Skeletal muscle cell (primary cell): ENCODE measurements at places on chromosomes 12 and 14.

- no peak for DNase-seq
Measured at GRCh38 chr14:97620066-97620465, 822.9 kb downstream of the VRK1 start.

GRCh38 chr12:1591034-1591433 is 3.3 kb downstream of the FBXL14 start:
- no peak for DNase-seq

DNA sequence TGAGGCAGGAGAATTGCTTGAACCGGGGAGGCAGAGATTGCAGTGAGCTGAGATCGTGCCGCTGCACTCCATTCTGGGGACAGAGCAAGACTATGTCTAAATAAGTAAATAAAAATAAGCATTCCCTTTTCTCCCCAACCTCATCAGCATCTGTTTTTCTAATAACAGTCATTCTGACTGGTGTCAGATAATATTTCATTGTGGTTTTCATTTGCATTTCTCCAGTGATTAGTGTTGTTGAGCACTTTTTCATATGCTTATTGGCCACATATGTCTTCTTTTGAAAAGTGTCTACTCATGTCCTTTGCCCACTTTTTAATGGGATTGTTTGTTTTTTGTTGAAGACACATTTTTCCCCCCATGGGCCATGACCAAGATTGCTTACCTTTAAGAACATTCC is 243.2 kb downstream of the ADAMTS20 start:
- DNase-seq, result no peak

- no peak for DNase-seq
Measured at GRCh38 chr12:113180333-113180732, 4.9 kb downstream of the DDX54 start.

DNA sequence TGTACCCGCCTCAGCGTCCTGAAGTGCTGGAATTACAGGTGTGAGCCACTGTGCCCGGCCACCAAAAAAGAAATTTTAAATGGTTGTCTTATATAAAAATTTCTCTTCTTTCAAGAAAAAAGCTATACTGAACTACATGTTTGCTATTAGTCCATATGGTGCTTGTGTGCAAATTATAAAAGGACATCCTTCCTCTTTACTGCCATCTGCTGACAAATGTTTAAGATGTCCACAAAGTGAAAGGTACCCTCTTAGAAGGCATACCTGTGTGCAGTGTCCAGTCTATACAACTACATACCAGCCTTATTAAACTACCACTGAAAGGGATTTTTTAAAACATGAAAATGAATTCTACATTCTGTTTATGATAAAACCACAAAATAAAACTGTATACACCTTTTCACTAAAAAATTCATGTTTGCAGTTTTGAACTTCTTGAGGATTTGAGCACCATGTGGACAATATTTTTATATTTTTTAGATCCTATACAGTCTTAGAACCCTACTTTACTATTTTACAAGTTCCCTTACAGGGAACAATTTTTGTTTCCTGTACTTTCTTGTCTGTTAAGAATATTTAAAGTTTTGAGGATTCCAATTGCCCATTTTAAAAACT is 32.8 kb upstream of the TOMM20L start:
- DNase-seq, result no peak

- DNase-seq, result no peak
Measured at GRCh38 chr14:66043921-66044320, 442.2 kb upstream of the CCDC196 start.

DNA sequence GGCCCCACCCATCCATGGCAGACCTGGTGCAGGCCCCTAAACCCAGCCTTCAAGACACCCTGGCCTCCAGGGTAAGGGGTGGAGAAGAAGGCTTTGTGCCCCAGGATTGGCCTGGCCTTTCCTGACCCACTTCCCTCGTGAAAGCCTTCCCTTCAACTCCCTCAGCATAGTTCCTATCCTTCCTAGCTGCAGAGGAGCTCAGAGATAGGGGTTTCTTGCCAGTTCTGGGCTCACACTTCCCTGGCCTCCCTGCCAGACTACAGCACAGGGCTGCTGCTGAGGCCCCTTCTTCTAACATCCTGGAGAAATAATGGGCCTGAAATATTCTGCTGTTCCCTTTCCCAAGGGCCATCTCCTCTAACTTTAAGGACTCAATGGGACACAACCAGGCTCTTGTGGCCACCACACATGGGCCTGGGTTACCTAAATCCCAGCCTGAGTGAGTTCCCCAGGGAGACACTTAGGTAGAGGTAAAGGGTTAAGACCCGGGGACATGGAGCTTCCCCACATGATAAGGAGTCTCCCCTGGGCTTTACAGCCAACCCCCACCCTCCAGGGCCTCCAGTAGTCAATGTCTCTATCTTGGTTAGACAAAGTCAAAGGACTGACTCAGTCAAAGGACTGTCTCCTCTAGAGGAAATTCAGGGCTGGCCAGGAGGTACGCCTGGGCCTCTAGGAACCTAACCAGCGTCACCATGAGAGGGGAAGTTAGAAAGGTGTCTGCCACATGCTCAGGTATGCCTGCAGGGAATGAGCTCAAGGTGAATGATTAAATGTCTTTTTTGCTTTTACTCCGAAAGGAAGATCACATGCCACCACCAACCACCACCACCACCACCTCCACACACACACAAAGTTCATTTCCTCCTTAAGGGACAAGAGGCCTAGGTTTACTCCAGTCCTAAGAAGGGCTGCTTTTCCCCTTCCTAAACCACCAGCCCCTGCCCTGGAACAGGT is 7.1 kb downstream of the ZFP36L1 start:
- no peak for DNase-seq

- no peak for DNase-seq
Measured at GRCh38 chr12:14111230-14111865, 129.9 kb upstream of the GRIN2B start.

- no peak for DNase-seq
Measured at GRCh38 chr14:101071493-101071906, 168.0 kb upstream of the RTL1 start.

DNA sequence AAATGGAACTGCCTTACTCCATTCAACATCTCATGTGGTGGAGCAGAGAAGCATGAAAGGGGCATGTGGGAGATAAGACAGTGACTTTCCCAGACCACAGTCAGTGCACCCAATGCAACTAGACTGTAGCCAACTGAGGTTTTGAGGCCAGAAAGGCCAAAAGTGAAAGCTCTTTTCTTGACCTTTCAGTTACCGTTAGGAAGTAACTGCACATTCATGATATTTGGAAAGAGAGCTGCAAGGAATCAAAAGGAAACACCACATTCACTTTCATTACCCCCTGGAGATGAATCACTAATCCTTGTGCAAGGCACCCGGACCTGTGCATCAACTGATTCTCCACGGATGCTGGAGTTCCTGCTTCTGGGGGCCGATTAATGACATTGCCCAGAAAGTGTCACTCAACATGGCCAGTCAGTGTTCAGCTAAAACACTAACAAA is 72.9 kb upstream of the ELK3 start:
- no peak for DNase-seq

- no peak for DNase-seq
Measured at GRCh38 chr12:109803678-109804077, 29.5 kb downstream of the TRPV4 start.

GRCh38 chr14:39368261-39368959 is 63.8 kb downstream of the FBXO33 start:
- DNase-seq, result peak; percentile 39

- DNase-seq, result no peak
Measured at GRCh38 chr12:127770118-127770517, 496.9 kb upstream of the TMEM132C start.

GRCh38 chr14:72845683-72846082 is 48.2 kb downstream of the DPF3 start:
- DNase-seq, result no peak
